ENCODE measurements at places on chromosomes 3 and 15.

- DNase-seq = peak; percentile 46
Observed at GRCh38 chr3:98817547-98818041, 54.5 kb downstream of the ST3GAL6 start.

DNA sequence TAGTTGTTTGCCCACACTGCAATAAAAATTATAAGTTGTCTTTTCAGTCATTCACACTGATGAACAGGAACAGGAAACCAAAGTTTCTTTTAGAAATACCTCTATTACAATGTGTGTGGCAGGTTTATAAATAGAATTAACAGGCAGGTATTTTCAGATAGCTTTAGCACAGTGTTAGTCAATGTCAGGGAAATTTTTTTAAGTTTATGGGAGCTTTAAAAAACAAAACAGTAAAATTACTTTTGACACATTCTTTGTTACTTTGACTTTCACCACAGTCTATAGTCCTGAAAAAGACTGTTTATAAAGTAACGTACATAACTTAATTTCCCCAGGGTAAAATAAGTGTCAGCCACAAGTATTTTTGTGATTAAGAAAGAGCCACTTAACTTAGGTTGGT lies 38.1 kb downstream of the SERPINI1 start:
- DNase-seq = no peak

DNA sequence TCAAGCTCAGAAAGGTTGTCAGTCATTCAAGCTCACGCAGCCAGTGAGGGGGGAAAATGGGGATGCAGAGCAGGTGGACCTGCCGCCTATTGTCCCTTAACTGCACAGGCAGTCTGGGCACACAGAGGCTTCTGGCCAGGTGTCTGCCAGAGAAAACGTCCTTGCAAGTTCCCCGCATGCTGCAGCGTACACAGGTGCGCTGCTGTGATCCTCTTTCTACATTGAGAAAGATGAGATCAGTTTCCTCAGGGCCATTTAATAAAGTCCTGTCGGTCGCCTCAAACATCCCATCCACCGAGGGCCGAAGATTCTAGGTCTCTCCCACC lies 445 bp upstream of the TSEN2 start:
- DNase-seq = no peak

DNA sequence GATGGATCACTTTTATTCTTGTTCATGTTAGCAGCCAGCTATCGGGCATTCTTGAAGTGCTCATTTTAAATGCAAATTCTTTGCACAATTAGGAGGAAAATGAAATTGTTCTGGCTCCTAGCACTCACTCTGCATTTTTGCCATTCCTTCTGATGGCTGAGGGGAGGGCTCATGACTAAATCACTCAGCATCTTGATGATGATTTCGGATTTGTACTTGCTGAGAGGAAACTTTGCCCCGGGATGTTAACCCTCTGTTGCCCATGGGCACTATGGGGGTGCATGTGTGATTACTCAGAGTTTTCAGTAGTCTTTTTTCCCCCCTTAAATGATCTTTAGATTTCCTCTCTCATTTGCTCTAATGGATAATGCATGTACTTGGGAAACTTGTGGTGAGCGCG lies 299.6 kb upstream of the C2CD4B start:
- no peak for DNase-seq

DNA sequence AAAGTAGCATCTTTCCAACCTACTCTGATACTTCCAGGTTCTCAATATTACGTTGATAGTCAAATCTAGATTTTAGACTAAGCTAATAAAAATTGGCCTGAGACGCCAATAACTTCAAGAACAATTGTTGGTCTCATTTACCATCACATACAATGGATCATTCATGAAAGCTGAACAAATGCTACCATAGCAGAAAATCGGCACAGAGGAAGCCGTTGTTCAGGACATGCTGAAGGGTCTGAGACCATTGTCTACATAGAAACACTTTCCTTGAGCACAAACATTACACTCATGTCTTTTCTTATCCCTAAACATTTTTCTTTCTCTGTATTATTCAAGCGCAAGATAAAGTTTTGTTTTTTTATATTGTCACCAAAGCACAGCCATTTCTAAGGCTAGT lies 37.2 kb upstream of the FHIT start:
- DNase-seq = no peak

DNA sequence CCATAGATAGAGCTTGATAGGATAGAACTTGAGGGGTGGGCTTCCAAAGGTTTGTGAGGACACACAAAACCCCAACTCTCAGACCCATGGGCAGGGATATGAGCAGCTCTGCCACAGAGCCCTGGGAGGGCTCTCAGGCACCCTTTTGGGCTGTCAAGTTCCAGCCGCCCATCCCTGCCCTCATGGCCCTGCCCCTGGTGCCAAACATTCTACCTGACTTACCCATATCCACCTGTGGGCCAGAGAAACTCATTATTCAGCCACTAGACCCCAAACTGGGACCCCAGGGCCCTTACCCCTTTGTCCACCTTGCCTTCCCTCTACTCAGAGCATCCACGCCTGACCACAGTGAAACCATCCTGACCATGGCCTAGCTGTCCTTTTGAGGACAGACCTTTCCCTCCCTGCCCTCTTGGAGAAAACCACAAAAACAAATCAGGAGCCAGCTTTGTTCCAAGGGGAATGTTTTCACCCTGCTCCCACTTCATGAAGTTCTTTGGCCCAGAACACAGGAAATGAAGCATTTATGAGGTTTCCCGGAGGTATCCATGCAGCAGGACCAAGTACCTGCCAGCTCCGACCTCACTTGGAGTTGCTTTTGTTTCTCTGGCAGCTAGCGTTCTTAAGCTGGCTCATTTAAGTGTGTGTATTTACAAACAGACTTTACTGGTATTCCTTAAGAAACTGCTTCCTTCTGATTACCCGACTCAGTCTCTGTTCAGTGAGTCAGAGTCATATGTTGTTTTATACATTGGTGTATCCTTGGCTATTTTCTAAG lies 34.2 kb upstream of the GALNT15 start:
- no peak for DNase-seq

DNA sequence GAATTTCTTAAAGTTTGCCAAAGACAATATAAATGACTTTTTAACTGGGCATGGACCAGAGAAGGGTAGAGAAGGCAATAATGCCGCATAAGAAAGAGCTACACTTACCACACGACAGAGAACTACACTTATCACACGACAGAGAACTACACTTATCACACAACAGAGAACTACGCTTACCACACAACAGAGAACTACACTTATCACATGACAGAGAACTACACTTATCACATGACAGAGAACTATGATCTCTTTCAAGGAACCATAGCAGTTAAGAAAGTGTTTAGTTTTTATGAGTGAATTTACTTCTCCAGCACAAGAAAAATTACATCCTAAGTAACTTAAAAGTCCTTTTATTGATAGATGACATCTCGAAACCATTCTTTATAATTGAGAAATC lies 32.0 kb downstream of the DCUN1D1 start:
- no peak for DNase-seq

GRCh38 chr15:73845507-73845906 lies 27.9 kb upstream of the TBC1D21 start:
- DNase-seq = no peak

GRCh38 chr3:96813134-96813819 lies 1.1 kb upstream of the EPHA6 start:
- DNase-seq = peak; percentile 75

GRCh38 chr3:188830893-188831292 lies 340.9 kb upstream of the TPRG1 start:
- no peak for DNase-seq

All from NCI-H2171 treated with DMSO at 0.1 percent for 48 hours (cell line).